Tongue (tissue), 3 donors: ENCODE measurements at places on chromosomes 1 and 21.

GRCh38 chr1:1847061-1847850 lies 43.6 kb downstream of the GNB1 start:
- DNase-seq, result peak; percentile 64

DNA sequence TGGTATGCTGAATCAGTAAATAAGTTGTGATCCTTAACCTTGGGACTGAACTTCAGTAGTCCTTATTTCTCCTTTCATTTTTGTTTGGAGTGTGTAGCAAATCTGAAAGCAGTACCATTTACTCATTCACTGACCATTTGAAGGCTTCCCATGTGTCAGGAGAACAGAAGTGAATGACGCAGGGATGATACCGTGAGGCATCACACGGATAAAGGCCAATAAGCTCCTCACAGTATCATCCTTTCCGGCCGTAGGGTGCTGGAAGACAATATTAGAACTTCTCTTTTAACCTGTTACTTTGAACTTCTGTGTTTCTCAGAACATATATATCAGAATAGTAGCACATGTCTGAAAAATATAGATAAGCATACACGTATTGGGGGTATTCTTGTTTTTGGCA lies 21.3 kb downstream of the BACH1 start:
- DNase-seq, result no peak

- DNase-seq, result no peak
These were observed 22.1 kb downstream of the AHDC1 start for GRCh38 chr1:27581823-27582243.

GRCh38 chr1:17851056-17851455 lies 95.9 kb downstream of the ACTL8 start:
- no peak for DNase-seq

DNA sequence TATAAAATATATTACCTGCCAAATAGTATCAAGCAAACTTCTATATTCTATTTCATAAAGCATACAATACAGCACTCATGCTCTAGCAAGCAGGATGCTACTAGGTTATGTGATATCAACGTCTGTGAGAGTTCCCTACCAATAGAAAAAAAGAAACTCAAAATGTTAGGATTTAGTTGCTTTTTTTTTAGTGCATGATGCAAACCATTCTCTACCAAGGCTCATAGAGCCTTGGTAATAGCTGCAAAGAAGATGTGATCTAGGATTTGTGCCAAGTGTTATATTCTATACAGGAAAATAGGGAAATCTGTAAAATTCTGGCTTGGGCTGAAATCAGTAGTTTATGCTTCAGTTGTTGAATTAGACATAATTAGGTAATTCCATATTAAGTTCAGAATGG lies 394.4 kb downstream of the DSCAM start:
- no peak for DNase-seq

DNA sequence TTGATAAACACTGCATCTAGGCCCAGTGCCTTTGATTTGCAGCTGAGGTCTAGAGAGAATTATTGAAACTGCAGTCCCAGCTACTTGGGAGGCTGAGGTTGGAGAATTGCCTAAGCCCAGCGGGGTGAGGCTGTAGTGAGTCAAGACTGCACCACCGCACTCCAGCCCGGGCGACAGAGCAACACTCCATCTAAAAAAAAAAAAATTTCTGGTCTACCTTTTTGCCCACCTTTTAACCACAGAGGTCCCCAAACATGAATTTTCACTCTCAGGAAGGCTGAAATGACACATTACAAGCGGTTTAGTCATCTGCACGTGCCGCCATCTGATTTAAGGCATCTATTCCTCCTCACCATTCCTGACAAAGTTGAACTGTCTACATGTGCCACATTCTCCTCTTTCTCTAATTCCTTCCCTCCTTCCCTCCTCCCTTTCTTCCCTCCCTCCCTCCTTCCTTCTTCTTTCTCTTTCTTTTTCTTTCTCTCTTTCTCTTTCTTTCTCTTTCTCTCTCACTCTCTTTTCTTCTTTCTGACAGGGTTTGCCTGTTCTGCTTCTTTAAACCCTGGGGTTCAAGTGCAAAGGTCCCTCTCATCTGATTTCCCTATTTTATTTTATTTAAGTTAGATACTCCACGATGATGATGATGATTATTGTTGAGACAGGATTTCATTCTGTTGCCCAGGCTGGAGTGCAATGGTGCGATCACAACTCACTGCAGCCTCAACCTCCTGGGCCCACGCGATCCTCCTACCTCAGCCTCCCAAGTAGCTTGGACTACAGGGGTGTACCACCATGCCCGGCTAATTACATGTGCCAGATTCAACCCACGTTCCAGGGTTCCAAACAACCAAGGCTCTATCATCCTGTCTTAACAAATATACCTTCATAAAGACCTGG lies 3.0 kb upstream of the SOD1 start:
- no peak for DNase-seq

- no peak for DNase-seq
These were observed 23.3 kb downstream of the OPRD1 start for GRCh38 chr1:28835237-28835650.

- peak; percentile 5 for DNase-seq
These were observed at the start of gene SPTA1 for GRCh38 chr1:158686111-158687009. Gene SPTA1 (minus strand): TSS chr1:158686715. CDS start chr1:158686517, 198 bp downstream.

- no peak for DNase-seq
These were observed 156.2 kb downstream of the TNFSF18 start for GRCh38 chr1:172894349-172895049.

DNA sequence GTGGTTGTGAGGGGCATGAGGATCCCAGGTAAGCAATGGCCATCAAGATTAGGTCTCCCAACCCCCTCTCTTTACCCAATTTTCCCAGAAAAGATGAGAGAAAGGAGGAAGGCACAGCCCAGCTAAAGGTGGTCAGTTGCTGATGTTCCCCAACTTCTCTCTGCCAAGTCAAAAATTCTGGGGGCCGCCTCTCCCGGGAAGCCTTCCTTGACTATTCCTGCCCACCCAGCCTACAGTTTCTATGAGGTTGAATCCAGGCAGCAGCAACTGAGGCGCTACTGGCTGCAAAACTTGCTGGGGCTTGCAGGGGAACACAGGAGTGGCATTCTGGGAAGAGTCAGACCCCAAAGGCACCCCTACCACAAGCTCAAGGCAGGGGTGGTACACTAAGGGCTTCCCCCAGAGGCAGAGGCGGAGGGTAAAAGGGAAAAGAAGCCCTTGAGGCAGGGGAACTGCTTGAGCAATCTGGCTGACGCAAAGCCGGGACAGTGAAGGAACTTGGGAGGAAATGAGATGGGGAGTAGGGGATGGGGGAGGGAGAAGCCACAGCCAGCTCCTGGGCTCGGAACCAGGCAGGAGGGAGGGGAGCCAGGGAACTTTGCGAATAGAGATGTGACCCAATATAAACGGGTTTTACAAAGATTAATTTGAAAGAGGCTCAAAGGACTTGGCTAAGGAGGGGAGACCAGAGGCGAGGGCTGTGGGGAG lies 31.2 kb downstream of the SDC3 start:
- peak; percentile 66 for DNase-seq

DNA sequence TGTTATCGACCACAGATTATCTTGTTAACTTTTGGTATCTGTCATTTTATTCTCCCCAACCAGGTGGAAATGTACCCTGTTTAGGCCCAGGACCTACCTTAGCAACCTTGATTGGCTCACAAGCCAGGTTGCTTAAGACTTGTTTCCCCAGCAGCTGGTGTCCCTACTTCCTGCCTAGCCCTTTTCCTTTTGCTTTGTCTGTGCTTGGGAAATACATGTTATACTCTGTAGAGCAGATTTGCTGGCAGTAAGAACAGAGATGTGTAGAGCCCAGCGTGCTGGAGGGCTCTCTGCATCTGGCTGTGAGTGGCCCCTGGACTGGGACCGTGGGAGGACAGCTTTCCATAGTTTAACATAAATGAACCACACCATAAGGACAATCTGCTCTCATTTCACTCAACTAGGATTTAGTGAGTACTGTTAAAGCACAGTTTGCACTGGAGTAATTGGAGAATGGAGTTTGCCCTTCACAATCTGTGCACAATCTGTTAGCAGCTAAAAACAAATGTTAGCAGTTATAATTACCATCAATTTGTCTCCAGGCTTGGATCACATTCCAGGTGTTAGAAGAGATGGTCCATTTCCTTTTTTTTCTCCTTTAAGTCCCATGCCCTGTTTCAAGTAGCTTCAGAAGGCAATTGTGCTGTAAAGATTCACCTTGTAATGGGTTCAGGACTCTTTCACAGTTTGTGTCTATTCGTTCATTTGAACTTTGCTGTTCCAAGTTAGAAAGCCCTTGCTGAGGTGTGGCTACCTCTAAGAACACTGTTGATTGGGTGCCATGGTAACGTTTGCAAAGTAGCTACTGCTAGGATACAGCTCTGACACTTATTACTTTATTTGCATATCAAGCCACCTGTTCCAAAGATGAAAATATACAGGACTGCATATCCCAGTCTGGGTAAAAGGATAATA lies at the start of gene APOBEC4:
TSS of gene APOBEC4 (minus strand) at position 770 of the 915 bp plus-strand sequence. CDS start 4,535 bp downstream, outside the sequence.
- no peak for DNase-seq

DNA sequence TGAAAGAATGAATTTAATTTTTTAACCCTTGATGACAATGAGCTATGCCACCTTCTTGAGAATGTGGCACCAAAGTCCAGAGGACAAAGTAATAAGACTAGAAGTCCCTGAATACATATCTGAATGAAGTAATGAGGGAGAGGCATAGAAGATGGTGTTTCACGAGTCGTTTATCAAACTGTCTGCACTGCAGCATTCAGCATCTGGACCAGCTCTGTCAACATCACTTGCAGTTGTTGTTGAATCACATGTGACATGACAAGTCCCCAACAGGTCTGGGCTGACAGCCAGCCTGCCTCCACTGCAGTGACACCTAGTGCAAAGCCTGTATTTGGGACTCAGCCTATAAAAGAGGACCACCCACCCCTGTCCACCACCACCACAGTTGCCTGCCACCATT lies 17.3 kb upstream of the GALNT2 start:
- peak; percentile 53 for DNase-seq

- no peak for DNase-seq
These were observed 19.3 kb upstream of the IGSF3 start for GRCh38 chr1:116686723-116687352.

- DNase-seq, result no peak
These were observed 31.9 kb downstream of the MIXL1 start for GRCh38 chr1:226255380-226255779.

DNA sequence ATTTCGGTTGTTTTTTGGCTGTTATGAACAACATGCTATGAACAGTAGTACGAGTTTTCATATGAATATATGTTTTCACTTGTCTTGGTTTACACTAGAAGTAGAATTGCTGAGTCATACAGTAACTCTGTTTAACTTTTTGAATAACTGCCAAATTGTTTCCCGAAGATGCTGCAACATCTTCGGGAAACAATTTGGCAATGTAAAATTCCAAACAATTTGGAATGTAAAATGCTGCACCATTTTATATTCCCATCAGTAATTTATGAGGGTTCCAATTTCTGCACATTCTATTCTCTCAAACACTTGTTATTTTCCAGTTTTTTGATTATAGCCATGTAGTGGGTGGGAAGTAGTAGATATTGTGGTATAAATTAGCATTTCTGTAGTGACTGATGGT lies 11.6 kb downstream of the PCBP3 start:
- no peak for DNase-seq

- DNase-seq, result peak; percentile 30
These were observed 31.2 kb upstream of the TSPEAR start for GRCh38 chr21:44742418-44743153.

GRCh38 chr1:86939406-86939805 lies 25.0 kb downstream of the HS2ST1 start:
- no peak for DNase-seq

- no peak for DNase-seq
These were observed 69.3 kb upstream of the BCAR3 start for GRCh38 chr1:93750955-93751354.

DNA sequence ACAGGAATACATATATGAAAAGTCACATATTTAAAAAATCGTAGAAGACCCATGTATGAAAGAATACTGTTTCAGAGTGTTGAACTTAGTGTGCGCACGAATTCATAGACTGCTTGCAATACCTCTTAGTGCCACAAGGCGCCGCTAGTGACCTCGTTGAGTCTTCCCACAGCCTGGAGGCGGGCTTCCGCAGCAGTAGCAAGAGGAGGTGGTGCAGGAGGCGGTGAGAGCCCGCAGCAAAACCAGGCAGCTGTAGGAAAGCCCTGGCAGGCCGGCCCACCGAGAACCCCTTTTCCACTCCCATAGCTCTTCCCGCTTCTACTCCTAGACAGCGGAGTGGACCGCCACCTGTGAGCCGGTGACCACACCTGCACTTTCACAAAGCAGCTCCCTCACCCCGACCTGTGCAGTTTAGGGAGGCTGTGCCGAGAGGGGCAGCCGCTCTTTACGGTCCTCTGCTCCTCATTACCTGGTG lies 23.5 kb downstream of the MTARC1 start:
- peak; percentile 92 for DNase-seq

- DNase-seq, result peak; percentile 86
These were observed 65.2 kb downstream of the SIK1 start for GRCh38 chr21:43361493-43362296.

- DNase-seq, result peak; percentile 19
These were observed 19.3 kb upstream of the TBX19 start for GRCh38 chr1:168261390-168261789.

- no peak for DNase-seq
These were observed 9.6 kb downstream of the TMEM9 start for GRCh38 chr1:201144701-201145100.

DNA sequence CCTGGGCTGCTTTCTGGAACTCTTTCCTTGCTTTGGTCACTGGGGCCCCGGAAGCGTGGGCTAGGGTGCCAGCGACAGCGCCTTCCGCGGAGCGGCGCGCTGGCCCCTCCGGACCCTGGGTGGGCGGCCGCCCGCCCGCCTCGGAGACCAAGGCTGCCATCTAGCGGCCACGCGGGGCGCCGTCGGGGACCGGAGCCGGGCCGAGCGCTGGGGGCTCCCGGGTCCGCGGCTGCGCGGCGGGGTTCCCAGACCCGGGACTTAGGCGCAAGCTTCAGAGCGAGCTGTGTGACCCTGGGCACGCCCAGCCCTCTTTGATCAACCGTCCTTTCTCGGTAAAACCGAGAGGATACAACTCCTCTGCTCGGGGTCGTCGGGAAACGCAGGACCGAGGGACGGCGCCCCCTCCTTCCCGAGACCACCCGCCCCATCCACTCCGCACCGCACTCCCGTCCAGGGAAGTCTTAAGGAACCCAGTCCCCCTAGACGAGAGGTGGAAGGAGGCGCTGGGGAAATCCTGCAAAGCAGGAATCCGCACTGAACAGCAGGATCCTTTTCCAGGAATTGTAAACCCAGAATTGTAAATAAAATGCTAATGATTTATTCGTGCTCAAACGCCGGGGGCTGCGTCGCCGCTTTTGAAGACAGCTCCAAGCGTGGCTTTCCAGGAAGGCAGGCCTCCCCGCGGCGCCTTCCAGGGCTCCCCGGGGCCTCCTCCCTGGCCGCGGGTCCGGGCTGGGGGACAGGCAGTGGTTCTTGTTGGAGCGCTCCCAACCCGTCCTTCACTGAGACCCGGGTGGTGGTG lies 41.2 kb downstream of the RRAGC start:
- DNase-seq, result peak; percentile 64
